ENCODE measurements at places on chromosomes 7 and 10. TPM values are rescaled to one million over a fixed set of nuclear protein-coding genes. Genes with fewer than 3 reads are reported as not detected.

Gene AKR1B15
- 32.0 TPM for total RNA-seq

Gene NUTM2A
- 0.14 TPM for total RNA-seq

Gene INMT
- total RNA-seq = not detected

Gene GIMAP7
- total RNA-seq = not detected

Gene CLIP2
- total RNA-seq = 20.7 TPM

Gene OR2A7
- not detected for total RNA-seq

Gene CFAP43
- total RNA-seq = 0.17 TPM

Gene PTPRN2
- 0.96 TPM for total RNA-seq

Gene IGF2BP3
- 30.4 TPM for total RNA-seq

Gene PKD2L1
- 0.03 TPM for total RNA-seq

Gene PARD3
- total RNA-seq = 71.0 TPM

Gene TRDMT1
- 3.6 TPM for total RNA-seq

Gene SPDYE17
- total RNA-seq = not detected

Gene PIK3CG
- total RNA-seq = not detected

Gene SPACDR
- 0.68 TPM for total RNA-seq

Gene CRPPA
- total RNA-seq = 0.57 TPM

Gene PRSS58
- total RNA-seq = not detected

Gene PTN
- not detected for total RNA-seq

Gene ARHGAP19
- 4.8 TPM for total RNA-seq

Gene CAMK2G
- total RNA-seq = 18.3 TPM

Gene ZCWPW1
- 1.6 TPM for total RNA-seq

Gene GCK
- not detected for total RNA-seq

Gene BHLHA15
- 0.39 TPM for total RNA-seq

Gene MMP21
- not detected for total RNA-seq

Gene FRMD4A
- 4.3 TPM for total RNA-seq

Gene POLR1F
- 16.2 TPM for total RNA-seq

Gene SH2D4B
- total RNA-seq = 0.03 TPM

Gene HYAL4
- not detected for total RNA-seq
